T-cell (primary cell): ENCODE measurements at places on chromosomes 1 and 21.

DNA sequence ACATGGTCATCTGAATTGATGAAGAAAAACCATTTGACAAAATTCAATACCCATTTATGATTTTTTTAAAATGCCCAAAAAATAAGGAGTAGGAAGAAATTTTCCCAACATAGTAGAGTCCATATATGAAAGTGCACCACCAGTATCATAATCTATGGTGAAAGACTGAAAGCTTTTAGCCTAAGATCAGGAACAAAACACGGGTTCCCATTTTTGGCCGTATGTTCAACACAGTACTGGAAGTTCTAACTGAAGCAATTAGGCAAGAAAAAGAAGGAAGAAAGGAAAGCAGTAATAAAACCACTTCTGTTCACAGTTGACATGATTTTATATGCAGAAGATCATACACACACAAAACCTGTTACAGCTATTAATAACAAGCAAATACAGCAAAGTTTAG, 227.8 kb upstream of the RAB4A start:
- no peak overlapping the region for H3K27ac ChIP-seq
- no peak for DNase-seq
- no peaks in the 10 kb centered on the region for H3K4me1 ChIP-seq
- H3K36me3 ChIP-seq: no peaks in the 10 kb centered on the region
- H3K27me3 ChIP-seq: no peaks in the 10 kb centered on the region

GRCh38 chr1:71285529-71285928, 204.7 kb upstream of the ZRANB2 start:
- H3K4me3 ChIP-seq: no peak overlapping the region
- no peak for DNase-seq
- no peaks in the 10 kb centered on the region for H3K36me3 ChIP-seq
- H3K27ac ChIP-seq: no peak overlapping the region

- H3K36me3 ChIP-seq: no peaks in the 10 kb centered on the region
- peak overlapping the region; percentile 89 for H3K4me3 ChIP-seq
- H3K27ac ChIP-seq: no peak overlapping the region
- H3K4me1 ChIP-seq: peaks cover 42% of the 10 kb centered on the region
- no peak for DNase-seq
Observed at GRCh38 chr1:114509596-114510273, 1.3 kb downstream of the TRIM33 start.

DNA sequence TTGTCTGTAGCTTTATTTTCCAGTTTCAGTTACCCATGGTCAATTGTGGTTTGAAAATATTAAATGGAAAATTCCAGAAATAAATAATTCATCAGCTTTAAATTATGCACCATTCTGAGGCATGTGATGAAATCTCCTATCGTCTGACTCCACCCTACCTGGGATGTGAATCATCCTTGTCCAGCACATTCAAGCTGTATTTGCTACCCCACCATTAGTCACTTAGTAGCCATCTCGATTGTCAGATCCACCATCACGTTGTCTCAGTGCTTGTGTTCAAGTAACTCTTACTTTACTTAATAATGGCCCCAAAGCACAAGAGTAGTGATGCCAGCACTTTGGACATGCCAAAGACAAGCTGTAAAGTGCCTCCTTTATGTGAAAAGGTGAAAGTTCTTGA, 4.0 kb downstream of the STPG1 start:
- H3K27ac ChIP-seq: no peak overlapping the region
- H3K36me3 ChIP-seq: no peaks in the 10 kb centered on the region
- H3K27me3 ChIP-seq: no peaks in the 10 kb centered on the region
- peaks cover 14% of the 10 kb centered on the region for H3K4me1 ChIP-seq
- no peak for DNase-seq

DNA sequence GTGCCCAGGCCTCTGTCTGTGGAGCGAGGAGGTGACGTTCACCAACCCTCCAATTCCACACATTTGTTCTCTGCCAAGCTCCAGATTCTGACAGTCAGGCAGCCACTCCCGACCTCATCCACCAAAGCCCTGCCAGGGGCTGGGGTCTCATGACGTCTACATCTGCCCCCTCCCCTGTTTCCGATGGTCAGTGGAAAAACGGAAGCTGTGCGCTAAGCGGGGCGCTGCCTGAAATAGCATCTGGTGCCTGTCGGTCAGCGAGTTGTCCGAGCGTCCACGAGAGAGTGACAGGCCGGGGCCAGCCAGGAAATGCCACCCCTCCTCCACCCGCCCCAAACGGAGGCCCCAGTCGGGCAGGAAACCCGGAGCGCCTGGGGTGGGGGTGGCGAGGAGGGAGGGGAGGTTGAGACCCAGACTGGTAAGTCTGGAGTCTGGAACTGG, 3.2 kb upstream of the TAL1 start:
- no peak overlapping the region for H3K27ac ChIP-seq
- no peaks in the 10 kb centered on the region for H3K36me3 ChIP-seq
- DNase-seq: no peak
- H3K4me3 ChIP-seq: no peak overlapping the region
- H3K27me3 ChIP-seq: no peaks in the 10 kb centered on the region
- peaks cover 4% of the 10 kb centered on the region for H3K4me1 ChIP-seq

DNA sequence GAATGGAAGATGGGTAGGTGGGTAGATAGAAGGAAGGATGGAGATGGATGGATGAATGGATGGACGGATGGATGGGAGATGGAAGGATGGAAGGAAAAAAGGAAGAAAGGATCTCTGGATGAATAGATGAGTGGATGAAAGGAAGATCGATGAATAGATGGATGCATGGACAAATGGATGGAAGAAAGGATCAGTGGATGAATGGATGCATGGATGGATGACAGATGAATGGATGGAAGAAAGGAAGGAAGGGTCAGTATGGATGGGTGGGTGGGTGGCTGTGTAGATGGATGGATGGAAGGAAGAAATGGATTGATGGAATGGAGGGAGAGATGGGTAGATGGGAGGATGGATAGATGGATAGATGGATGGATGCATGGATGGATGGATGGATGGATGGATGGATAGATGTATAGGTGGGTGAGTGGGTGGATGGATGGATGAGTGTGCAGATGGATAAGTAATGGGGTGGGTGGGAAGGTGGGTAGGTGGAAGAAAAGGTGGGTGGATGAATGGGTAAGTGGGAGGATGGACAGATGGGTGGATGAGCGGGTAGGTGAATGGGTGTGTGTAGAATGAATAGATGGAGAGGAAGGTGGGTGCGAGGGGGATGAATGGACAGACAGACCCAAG, 14.6 kb downstream of the KIF17 start:
- no peak overlapping the region for H3K4me3 ChIP-seq
- H3K27me3 ChIP-seq: peaks cover 6% of the 10 kb centered on the region
- H3K27ac ChIP-seq: no peak overlapping the region
- DNase-seq: no peak
